T-helper 17 cell (primary cell): ENCODE measurements at places on chromosomes 5 and 9. TPM values are rescaled to one million over a fixed set of nuclear protein-coding genes. Genes with fewer than 3 reads are reported as not detected.

DNA sequence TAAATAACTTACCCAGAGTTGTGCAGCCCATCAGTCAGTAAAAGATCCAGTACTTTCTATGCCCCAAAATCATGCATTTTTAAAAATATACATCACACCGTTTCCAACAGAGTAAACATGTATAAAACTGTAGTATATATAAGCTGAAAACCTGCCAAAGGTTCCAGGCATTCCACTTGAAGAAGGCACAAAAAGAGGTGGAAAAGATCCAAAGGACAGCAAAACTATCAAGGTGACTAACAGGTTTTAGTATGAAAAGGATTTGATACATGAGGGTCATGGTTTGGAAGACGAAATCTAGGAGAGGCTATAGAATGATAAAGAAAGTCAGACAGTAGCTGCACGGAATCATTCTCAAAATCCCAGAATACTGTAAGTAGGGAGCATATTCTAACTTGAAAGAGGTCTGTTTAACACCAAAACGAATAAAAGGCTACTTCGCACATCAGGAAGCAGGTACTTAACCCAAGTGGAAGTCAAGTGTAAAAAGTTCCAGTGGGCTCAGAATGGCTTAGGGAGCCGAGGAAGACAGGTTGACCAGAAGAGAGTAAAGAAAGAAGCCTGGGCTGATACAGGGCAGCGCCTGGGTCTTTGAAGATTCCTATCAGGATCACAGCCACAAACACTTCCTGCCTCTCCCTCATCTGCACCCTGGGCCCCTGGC, 207.2 kb downstream of the ADAMTS12 start:
- H3K36me3 ChIP-seq = no peaks in the 10 kb centered on the region
- H3K27ac ChIP-seq = no peak overlapping the region
- H3K27me3 ChIP-seq = peaks cover 13% of the 10 kb centered on the region
- no peak for DNase-seq
- H3K4me3 ChIP-seq = no peak overlapping the region
- no peaks in the 10 kb centered on the region for H3K4me1 ChIP-seq

DNA sequence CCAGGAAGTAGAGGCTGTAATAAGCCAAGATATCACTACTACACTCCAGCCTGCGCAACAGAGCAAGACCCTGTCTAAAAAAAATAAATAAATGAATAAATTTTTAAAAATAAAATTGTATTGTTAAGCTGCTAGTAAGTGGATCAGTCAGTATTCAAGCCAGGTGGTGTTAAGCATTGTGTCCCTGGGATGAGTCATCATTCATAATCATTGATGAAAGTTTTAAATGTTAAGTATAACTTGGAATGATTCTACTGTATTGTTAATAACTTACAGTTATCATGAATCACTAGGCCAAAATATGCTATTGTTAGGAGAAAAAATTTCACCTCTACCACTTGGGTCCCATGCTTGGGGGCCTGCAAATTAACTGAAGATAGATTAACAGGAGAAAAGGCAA, 38.2 kb downstream of the MED10 start:
- no peak overlapping the region for H3K27ac ChIP-seq
- peaks cover 6% of the 10 kb centered on the region for H3K36me3 ChIP-seq
- H3K4me3 ChIP-seq = no peak overlapping the region

DNA sequence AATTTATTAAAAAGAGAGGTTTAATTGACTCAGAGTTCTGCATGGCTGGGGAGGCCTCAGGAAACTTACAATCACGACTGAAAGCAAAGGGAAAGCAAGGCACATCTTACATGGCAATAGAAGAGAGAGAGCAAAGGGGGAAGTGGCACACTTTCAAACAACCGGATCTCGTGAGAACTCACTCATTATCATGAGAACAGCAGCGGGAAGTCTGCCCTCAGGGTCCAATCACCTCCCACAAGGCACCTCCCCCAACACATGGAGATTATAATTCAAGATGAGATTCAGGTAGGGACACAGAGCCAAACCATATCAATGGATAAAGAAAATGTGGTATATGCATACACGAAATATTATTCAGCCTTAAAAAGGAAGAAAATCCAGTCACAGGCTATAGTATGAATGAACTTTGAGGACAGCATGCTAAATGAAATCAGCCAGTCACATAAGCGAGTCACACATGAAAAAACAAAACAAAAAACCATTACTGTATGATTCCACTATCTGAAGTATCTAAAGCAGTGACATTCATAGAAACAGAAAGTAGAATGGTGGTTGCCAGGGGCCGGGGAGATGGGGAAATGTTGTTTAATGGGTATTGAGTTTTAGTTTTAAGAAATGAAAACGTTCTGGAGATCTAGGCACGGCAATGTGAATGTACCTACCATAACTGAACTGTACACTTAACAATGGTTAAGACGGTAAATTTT, 83.4 kb upstream of the PCA3 start:
- H3K27me3 ChIP-seq = no peaks in the 10 kb centered on the region
- H3K4me1 ChIP-seq = peaks cover 3% of the 10 kb centered on the region
- no peak for DNase-seq
- H3K4me3 ChIP-seq = peak overlapping the region; percentile 34

GRCh38 chr9:127968700-127969383, 11.9 kb downstream of the EEIG1 start:
- H3K36me3 ChIP-seq = peaks cover 4% of the 10 kb centered on the region
- H3K27ac ChIP-seq = peak overlapping the region; percentile 99
- peak overlapping the region; percentile 97 for H3K4me3 ChIP-seq
- DNase-seq = no peak

- peaks cover 19% of the 10 kb centered on the region for H3K27me3 ChIP-seq
- no peak overlapping the region for H3K4me3 ChIP-seq
- H3K4me1 ChIP-seq = no peaks in the 10 kb centered on the region
- no peak for DNase-seq
- no peaks in the 10 kb centered on the region for H3K36me3 ChIP-seq
- H3K27ac ChIP-seq = no peak overlapping the region
Measured at GRCh38 chr5:74296685-74297408, 343.7 kb downstream of the ENC1 start.

- no peak overlapping the region for H3K27ac ChIP-seq
- no peak for DNase-seq
- no peaks in the 10 kb centered on the region for H3K27me3 ChIP-seq
- H3K36me3 ChIP-seq = no peaks in the 10 kb centered on the region
Measured at GRCh38 chr5:23001120-23001519, 148.0 kb upstream of the CDH12 start.

DNA sequence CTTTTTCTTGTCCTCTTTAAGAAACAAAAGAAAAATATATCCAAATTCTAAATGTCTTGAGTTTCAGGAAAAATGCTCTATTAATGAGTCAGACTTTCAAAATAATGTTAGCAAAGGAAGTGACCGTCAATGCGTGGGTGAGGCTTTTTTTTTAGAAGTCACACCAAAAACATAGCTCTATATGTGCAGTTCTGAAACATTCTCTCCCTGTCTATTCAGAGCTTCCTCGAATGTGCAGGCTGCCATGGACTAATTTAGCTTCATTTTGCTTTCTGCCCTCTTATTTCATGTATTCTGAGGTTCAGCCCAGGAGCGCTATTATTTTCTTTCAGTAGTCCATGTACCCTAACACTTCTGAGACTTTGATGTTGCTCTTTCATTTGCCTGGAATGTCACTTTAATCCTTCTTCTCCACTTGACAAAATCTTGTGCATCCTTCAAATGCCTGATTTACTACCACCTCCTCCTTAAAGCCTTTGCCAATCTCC, 72.5 kb upstream of the RASA1 start:
- H3K27me3 ChIP-seq = no peaks in the 10 kb centered on the region
- no peak overlapping the region for H3K4me3 ChIP-seq
- no peak overlapping the region for H3K27ac ChIP-seq
- no peaks in the 10 kb centered on the region for H3K36me3 ChIP-seq

DNA sequence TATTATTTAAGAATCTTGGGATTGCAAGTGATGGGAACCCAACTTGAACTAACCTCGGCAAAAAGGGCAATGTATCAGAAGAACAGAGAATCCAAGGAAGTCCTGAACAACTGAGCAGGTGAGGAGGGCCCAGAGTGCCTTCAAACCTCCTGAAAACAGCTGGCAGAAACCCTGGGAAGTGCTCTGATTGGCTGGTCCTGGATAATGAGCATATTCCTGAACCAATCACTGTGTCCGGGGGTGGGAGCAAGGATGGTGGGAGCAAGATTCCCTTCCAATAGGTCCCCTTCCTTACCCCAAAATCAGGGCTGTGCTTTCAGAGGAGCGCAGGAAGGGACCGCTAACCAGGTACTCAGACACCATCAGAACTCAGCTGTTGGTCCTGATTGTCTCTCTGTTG, 31.9 kb upstream of the TBC1D2 start:
- H3K27ac ChIP-seq = no peak overlapping the region
- no peak overlapping the region for H3K4me3 ChIP-seq
- peaks cover 30% of the 10 kb centered on the region for H3K27me3 ChIP-seq
- H3K4me1 ChIP-seq = no peaks in the 10 kb centered on the region
- no peaks in the 10 kb centered on the region for H3K36me3 ChIP-seq

DNA sequence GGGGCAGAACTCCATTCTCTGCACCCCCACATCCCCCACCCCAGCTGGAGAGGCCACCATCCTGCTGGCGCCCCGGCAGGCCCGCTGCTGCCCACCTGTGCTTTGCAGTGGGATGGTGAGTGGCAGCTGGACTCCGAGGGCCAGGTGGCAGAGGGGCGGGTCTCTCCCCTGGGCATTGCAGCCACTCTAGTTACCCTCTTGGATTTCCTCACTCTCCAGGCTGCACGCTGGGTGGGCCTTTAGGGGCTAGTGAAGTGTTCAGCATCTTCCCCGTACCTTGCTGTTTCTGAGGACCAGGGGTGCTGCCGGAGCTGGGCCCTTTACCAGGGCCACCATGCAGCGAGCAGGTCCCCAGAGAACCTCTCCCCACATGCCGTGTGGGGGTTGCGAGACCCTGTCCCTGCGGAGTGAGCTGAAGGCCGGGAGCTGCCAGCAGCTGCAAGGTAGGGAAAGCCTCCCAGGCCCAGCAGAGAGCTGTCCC, 88.4 kb upstream of the SH3PXD2B start:
- no peak overlapping the region for H3K27ac ChIP-seq
- no peak for DNase-seq
- no peaks in the 10 kb centered on the region for H3K36me3 ChIP-seq
- H3K4me3 ChIP-seq = no peak overlapping the region
- H3K27me3 ChIP-seq = peaks cover 49% of the 10 kb centered on the region
- H3K4me1 ChIP-seq = no peaks in the 10 kb centered on the region

DNA sequence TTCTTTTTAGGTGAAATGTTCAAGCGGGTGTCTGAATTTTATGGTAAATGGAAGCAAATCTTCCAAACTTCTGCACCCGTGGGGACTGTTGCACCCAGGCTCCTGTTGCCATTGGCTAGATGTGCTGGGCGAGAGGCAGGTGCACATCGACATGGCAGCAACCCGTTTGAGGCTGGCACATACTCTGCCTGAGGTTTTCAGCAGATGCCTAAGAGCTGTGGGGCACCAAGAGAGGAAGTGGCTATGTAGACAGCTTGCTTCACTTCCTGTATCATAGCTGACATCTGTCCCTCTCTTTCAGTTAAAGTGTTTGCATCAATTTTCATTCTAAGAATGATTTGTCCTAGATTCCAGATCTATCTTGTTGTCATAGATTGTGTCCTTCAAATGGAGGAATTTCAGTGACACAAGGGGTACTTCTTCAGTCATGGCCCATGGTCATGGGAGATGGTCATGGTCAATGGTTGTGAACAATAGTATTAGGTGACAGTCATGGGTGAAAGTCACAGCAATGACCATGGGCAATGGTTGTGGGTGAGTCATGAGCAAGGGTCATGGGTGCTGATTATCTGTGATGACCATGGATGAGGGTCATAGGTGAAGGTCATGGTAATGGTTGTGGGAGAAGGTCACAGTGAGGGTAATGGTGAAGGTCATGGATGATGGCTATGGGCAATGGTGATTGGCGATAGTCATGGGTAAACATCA, 115.1 kb upstream of the IRX4 start:
- no peak overlapping the region for H3K4me3 ChIP-seq
- H3K27me3 ChIP-seq = peaks cover 22% of the 10 kb centered on the region
- no peaks in the 10 kb centered on the region for H3K36me3 ChIP-seq
- DNase-seq = no peak
- H3K27ac ChIP-seq = no peak overlapping the region

DNA sequence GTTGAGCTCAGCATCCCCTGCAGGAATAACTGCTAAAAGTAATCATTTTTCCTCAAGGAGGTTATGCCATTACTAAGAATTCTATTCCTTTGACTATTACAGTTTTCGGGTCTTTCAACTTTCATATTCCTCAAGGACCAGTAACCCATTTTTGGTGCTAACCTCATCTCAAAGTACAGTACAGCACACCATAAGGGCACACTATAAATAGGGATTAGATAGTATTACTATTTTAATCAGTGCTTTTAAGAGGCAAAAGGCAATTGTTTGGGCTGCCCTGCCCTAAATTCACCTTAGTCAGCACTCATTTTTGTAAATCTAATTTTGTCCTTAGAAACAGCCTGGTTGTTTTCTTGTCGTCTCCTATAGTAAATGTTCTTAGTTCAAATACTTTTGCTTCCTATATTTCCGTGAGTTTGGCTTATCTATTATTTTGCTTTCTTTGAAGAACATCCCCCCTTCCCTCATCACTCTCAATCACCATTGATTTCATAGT, 13.6 kb upstream of the GARNL3 start:
- no peak for DNase-seq
- H3K36me3 ChIP-seq = no peaks in the 10 kb centered on the region
- peaks cover 10% of the 10 kb centered on the region for H3K4me1 ChIP-seq
- no peak overlapping the region for H3K27ac ChIP-seq
- H3K4me3 ChIP-seq = no peak overlapping the region
- peaks cover 45% of the 10 kb centered on the region for H3K27me3 ChIP-seq

GRCh38 chr9:33049680-33050361, 24.7 kb downstream of the DNAJA1 start:
- peak overlapping the region; percentile 39 for H3K27ac ChIP-seq
- peaks cover 3% of the 10 kb centered on the region for H3K36me3 ChIP-seq
- peaks cover 7% of the 10 kb centered on the region for H3K4me1 ChIP-seq
- no peak overlapping the region for H3K4me3 ChIP-seq
- H3K27me3 ChIP-seq = no peaks in the 10 kb centered on the region
- no peak for DNase-seq

The FCN2 gene
- not detected for total RNA-seq

The CCDC180 gene
- 11.4 TPM for total RNA-seq

The TGFBR1 gene
- total RNA-seq = 23.5 TPM

The TNFSF15 gene
- total RNA-seq = not detected

The WDR31 gene
- 0.82 TPM for total RNA-seq
